ENCODE measurements at places on chromosomes 6 and 20. TPM values are rescaled to one million over a fixed set of nuclear protein-coding genes. Genes with fewer than 3 reads are reported as not detected.

DNA sequence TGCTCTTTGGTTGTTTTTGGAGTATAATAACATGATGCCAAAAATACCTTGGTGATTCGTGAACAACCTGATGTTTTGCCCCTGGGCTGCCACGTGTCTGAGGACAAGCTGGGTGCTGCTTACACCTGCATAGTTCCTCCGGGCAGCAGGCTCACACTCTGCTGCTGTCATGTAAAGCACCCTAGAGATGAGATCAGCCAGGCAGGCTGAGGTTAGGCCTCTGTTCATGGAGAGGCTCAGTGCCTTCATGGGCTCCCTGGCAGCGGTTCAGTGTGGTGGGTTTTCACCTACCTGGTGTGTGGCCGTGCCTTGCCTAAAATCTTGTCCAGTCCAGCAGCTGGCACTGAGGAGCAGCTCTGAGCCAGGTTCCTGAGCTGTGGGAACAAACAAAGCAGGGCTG lies 60.1 kb upstream of the TAGAP start:
- no peak for DNase-seq

DNA sequence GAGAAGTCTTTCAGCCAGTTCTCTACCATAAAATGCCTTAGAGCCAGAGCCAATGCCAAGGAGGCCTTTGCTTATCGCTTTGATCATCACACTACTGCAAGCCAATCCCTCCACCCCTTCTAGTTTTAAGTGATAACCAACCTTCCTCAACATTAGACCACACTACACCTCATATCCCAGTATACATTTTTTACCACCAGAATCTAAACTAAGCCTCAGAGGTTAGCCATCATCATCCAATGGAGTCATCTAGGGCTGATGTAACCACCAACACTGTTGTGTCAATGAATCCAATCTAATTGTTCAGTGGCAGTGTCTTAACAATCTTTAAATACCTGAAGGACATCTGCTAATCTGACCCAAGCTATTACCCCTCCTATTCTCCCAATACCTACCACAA lies 6.4 kb downstream of the ZUP1 start:
- no peak for DNase-seq

DNA sequence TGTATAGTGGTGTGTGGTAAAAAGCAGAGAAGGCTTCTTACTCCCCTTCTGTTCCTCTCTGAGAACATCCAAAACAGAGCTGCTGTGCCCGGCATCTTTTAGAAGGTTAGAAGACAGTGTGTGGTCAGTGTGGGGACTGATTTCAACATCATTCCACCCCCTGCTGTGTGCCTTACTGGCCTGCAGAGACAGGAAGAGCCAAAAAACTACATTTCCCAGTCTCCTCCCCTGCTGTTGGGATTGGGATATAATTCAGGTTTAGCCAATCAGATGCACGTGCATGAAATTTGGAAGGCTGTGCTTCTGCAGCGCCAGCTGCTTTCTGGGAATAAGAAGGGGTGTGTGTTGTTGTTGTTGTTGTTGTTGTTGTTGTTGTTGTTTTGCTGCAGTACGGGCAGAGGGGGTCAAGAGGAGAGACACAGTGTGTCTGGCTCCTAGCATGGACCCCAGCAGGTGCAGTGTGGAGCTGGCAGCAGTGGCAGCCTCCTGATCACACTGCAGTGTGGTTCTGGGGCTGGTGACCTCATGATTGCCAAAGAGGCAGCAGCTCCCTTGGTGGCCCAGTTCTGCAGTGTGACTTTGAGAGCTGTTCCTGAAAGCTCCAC lies 74.7 kb downstream of the MRPL14 start:
- DNase-seq: peak; percentile 72

DNA sequence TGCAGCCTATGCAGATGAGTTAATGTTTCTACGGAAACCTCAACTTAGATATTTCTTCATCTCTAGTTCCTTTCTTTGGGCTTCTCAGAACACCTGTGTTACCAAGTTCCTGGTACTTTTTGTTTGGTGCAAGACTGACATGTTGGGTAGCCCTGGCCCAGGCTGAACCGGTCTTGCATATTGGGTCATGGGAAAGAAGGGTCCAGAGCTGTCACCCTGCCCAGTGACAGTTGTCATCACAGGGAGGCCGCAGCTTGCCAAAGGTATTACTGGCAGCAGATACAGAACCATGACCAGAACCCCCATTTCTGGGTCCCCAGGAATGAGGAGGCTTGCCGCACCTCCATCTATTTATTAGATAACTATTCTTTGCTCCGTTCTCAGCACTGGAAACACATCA lies 40.2 kb downstream of the PDYN start:
- peak; percentile 45 for DNase-seq

DNA sequence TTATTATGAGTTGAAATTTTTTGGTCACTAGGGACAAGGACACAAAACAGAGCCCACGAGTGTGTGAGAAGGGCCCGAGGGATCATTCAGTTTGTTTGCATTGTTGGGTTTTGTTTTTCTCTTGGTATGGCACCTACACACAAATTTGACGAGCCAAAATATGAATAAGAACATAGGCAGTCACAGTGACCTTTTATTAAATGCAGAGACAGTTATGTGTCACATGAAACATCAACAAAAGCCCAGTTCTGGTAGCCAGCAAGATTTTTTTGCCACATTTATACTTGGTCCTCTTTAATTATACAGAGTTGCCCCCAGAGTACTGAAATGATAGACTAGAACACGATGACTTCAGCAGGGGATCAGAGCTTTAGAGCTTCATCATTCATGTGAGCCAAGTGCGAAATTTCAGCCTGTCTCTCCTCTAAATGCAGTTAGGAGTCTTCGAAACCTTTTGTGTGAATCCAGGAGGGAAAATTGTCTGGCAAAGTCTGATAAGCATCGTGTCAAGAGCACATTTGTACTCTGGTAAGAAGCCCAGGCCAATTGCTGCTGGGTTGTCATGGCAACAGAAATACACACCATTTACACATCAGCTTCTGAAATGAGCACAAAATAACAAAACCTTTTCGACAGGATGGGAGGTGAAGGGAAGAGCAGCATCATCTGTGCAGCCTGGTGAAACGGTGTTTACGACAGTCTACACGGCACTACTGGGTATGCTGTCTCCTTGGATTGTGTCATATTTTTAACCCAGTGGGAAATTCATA lies 79.2 kb upstream of the RIPOR2 start:
- DNase-seq: no peak

- no peak for DNase-seq
These were observed 34.9 kb downstream of the PTPN1 start for GRCh38 chr20:50545126-50545525.

GRCh38 chr20:41618807-41619311 lies 682 bp upstream of the CHD6 start:
- DNase-seq: no peak

The GABRR1 gene
- total RNA-seq: not detected

- no peak for DNase-seq
These were observed 24.1 kb downstream of the CARMIL1 start for GRCh38 chr6:25303254-25303653.

The NELFE gene
- 41.9 TPM for total RNA-seq

DNA sequence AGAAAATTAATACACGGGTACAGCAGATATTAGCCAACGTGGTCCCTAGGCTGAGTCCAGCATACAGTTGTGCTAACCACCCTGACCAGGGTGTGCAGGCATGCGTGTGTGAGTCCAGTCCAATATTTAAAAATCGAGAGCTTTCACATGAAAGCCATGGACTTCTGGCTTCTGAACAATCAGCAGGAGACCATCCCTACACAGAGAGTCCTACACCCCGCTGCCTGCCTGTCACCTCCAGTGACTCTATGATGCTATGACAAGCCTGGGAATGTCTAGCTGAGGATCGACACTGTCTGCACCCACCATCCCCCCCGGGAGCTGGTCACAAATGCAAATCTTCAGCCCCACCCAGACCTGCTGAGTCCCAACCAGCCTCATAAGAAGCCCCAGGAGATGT lies 7.9 kb downstream of the ACSS1 start:
- no peak for DNase-seq

- no peak for DNase-seq
These were observed 16.3 kb downstream of the GTSF1L start for GRCh38 chr20:43710370-43711044.

The TPBG gene
- 2.8 TPM for total RNA-seq

DNA sequence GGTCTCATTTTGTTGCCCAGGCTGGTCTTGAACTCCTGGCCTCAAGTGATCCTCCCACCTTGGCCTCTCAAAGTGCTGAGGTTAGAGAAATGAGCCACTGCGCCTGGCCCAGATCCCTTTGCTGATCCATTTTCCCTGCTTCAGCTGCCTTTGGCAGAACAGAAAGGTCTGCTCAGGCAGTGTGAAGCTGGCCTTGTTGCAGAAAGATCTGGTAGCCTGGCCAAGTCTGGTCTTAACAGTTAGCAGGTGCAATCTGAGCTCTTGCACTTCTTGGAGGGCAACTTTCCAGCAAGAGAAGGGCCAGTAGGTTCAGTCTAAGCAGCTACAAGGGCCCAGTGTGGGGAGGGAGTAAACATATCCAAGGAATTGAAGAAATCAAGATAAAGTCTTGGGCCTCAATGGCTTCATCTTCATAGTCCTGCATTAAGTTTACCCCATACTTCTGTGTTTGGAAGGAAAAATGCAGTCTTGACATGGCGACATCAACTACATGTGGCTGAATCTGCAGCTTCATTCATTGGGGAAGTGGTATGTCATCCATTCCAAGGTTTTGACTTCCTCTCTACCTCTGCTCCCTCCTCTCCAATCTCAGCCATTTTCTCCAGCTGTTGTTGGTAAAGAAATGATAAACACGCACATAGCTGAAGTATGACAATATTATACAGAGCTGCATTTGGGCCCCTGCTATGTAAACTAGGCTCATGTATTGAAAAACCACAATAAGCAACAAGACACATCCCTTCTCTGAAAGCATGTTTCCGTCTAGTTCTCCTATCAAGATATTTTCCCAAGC lies 39.0 kb upstream of the NEDD9 start:
- no peak for DNase-seq

The MATN4 gene
- not detected for total RNA-seq

DNA sequence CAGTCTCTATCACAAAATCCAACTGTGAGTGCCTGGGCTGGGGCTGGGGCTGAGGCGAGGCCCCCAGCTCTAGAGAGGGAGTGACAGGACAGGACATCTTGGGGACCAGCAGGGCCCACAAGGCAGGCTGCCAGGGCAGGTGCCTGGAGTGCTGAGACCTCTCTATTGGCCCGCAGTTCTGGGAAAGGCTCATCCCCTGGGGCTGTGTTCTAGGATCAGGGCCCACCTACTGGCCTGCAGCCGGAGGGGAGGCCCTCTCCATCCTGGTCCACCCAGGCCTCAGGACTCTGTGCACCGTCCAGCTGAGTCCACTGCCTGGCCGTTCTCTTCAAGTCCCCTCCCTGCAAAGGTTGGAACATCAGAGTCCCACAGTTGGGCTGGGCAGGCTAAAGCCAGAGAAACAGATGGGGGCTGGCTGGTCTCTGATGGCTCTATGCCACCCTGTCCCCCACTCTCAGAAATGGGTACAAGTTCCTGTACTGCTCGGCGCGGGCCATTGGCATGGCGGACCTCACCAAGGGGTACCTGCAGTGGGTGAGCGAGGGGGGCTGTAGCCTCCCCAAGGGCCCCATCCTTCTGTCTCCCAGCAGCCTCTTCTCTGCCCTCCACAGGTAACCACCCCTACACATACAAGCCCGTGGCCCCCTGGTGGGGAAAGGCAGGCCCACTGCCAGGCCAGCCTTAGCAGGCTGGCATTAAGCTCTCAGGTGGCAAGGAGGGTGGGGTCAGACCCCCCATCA lies 9.0 kb downstream of the EMILIN3 start:
- no peak for DNase-seq

DNA sequence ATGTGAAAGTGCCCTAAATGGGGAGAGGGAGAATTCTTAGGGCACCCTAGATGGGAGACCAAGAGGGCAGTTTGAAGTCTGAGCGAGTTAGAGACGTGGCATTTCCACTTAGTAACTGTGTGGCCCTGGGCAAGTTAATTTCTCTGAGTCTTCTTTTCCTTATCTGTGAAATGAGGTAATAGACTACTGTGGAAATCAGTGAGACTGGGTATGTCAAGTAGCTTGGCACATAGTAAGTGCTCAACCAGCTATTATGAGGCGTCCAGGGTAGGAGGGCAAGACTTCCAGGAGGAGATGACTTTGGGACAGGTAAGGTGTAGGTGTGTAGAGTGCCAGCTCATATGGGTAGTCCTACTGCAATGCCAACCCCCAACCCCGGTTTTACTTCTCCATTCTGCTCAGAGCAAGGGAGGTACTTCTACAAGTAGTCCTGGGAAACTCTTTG lies 770 bp downstream of the KIF3B start:
- DNase-seq: no peak

- DNase-seq: no peak
These were observed at the start of gene NOX3 for GRCh38 chr6:155455766-155456165. Gene NOX3, minus strand, starts transcription at chr6:155455839. Its CDS starts 39 bp downstream, at chr6:155455800.

- no peak for DNase-seq
These were observed 57.5 kb downstream of the EPB41L2 start for GRCh38 chr6:131005439-131006016.

- DNase-seq: no peak
These were observed at the start of gene WFDC13 for GRCh38 chr20:45701873-45702272. Gene WFDC13, plus strand, starts transcription at chr20:45702038. Its CDS starts 86 bp downstream, at chr20:45702124.

GRCh38 chr6:25991785-25992412 lies 29.3 kb downstream of the TRIM38 start:
- DNase-seq: peak; percentile 92

DNA sequence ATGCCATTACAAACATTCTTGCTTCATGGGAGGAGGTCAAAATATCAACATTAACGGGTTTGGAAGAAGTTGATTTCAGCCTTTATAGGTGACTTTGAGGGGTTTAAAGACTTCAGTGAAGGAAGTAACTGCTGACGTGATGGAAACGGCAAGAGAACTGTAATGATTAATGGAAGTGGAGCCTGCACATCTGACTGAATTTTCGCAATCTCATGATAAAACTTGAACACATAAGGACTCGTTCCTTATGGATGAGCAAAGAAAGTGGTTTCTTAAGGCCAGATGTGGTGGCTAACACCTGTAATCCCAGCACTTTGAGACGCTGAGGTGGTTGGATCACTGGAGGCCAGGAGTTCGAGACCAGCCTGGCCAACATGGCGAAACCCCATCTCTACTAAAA lies 226.1 kb downstream of the BCAS1 start:
- DNase-seq: no peak

The CLPSL1 gene
- not detected for total RNA-seq

DNA sequence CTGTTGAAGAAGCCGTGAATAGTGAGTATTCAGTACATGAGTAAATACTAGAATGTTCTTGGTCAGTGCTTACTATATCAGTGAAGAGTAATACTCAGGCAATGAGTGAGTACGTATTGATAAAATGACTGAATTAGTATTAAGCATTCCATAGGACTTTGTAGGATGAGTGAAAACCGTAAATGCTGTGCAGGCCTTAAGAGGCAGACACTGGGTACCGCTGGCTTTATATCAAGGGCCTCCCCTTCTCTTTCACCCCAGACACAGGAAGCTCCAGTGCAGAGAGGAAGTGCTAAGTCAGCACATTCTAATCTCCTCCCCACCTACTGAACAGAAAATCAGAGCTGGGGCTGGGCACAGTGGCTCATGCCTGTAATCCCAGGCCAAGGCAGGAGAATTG lies 24.2 kb downstream of the POFUT1 start:
- no peak for DNase-seq

The PDE10A gene
- 15.7 TPM for total RNA-seq

The ZNF165 gene
- total RNA-seq: 0.35 TPM

- DNase-seq: no peak
These were observed 214.9 kb downstream of the ZFAND3 start for GRCh38 chr6:38034274-38034914.

The SLPI gene
- 5.7 TPM for total RNA-seq

The ADA gene
- 10.7 TPM for total RNA-seq
